ENCODE measurements at places on chromosomes 6 and 20. TPM values are rescaled to one million over a fixed set of nuclear protein-coding genes. Genes with fewer than 3 reads are reported as not detected.

MYMX gene
- 0.69 TPM for total RNA-seq

RAB44 gene
- 0.23 TPM for total RNA-seq

SYCP2L gene
- 0.69 TPM for total RNA-seq

HLA-DQA1 gene
- total RNA-seq, result 12.1 TPM

SRMS gene
- total RNA-seq, result 0.37 TPM

HAO1 gene
- total RNA-seq, result not detected

All from lower leg skin (tissue), 4 donors.